ENCODE measurements at places on chromosomes 7 and 10.

- no peak for DNase-seq
Observed at GRCh38 chr7:55245271-55245723, 119.8 kb upstream of the LANCL2 start.

- DNase-seq: no peak
Observed at GRCh38 chr7:32158076-32158475, 87.9 kb upstream of the PDE1C start.

DNA sequence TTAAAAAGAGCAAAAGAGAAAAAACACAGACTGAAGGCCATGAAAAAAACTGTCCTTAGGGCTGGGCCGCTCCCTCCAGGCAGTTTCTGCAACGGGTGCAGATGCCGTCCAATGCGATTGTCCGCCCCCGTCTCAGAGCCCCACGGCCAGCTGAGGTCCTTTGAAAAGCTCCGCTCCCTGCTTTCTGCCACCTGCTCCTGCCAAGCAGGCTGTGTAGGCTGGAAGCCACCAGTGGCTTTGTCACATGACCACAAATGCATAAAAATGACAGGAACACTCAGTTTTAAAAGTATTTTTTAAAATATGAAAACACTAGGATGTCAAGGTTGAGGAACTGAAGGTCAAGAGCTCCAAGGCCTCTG lies 71.7 kb downstream of the AMZ1 start:
- no peak for DNase-seq

GRCh38 chr10:90193240-90193985 lies 492.0 kb downstream of the KIF20B start:
- DNase-seq: no peak

DNA sequence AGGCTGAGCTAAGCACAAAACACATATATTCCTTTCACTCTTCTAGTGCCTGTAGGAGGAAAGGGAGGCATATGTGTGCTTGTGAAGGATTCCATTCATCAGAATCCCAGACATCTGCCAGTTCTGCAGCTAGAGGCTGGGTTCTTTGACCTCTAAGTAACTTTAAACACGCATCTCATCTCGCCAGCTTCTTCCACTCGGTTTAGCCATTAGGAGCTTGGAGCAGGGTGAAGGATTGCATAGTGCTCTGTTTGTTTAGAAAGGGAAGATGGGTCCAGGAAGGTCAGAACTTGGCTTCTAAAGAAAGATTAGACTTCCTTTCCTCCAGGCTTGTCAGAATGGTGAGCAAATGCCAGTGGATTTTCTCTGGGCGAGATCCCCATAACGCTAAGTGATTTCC lies 43.6 kb downstream of the HK1 start:
- DNase-seq: no peak

Measured in T-helper 2 cell (primary cell).